ENCODE measurements at places on chromosomes 4 and X. TPM values are rescaled to one million over a fixed set of nuclear protein-coding genes. Genes with fewer than 3 reads are reported as not detected.

The GAGE12J gene
- total RNA-seq, result not detected

The BMX gene
- total RNA-seq, result 1.8 TPM

- no peak for DNase-seq
Observed at GRCh38 chr4:182825786-182826185, 91.4 kb downstream of the DCTD start.

DNA sequence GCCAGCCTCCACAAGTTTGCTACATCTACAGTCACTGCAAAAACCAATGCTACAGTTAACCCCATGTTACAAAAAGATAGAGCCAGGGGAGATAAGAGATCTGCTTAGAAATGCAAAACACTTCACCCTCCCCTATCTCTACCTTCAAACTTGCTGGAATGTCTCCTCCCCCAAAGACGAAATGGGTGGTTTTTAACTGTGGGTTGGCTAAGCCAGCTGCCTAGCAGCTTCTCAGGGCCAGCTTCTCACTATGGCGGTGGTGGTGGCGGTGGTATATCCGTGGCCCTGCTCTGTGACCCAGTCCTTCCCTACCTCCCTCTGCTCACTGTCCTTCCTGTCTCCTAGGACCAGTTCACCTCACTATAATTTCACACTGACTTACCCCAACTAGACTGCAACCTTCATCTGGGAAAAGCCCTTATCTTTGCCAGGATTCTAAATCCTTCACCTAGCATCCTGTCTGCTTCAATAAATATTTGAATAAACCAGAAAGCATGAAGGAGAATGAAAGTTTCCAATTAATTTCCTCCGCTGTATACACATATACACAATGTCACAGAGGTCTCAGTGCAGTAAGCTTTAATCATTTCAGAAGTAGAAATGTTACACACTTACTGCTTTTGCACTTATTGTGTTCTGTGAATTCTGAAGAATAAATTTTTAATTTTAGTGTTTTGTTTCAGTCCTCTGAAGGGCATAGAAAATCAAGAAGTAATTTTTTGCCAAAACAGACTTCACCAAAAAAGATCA lies 46.3 kb downstream of the SH3KBP1 start:
- no peak for DNase-seq
